CD4-positive, alpha-beta T cell (primary cell): ENCODE measurements at places on chromosomes 3 and 15. TPM values are rescaled to one million over a fixed set of nuclear protein-coding genes. Genes with fewer than 3 reads are reported as not detected.

Gene C2CD4A
- 0.34 TPM for total RNA-seq

Gene CYP1A1
- total RNA-seq, result not detected

Gene UROC1
- total RNA-seq, result not detected

Gene STARD5
- total RNA-seq, result 9.7 TPM

Gene LRRK1
- total RNA-seq, result 0.73 TPM

Gene HRH1
- total RNA-seq, result not detected

Gene LRRIQ4
- total RNA-seq, result not detected

Gene CPN2
- not detected for total RNA-seq

DNA sequence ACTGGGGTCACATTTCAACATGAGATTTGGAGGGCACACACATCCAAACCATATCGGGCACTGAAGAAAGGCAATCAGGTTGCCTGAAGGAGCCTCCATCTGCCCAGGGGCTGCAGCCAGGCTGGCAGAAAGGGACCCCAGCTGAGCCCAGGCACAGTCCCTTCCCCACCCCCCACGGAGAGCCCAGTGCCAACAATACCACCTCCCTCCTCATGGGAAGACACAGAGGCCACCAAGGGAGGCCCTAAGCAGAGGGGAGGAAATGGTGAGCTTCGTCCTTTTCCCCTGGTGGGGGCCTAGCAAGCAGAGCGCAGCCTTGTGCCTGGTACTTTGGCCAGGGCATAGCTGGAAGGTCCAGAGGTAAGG, 3.0 kb upstream of the STRA6 start:
- no peak overlapping the region for H3K4me3 ChIP-seq
- DNase-seq, result no peak
- no peaks in the 10 kb centered on the region for H3K36me3 ChIP-seq
- peaks cover 2% of the 10 kb centered on the region for H3K27me3 ChIP-seq
- no peak overlapping the region for H3K27ac ChIP-seq

GRCh38 chr15:47244361-47244760, 472.9 kb upstream of the SEMA6D start:
- H3K4me3 ChIP-seq, result no peak overlapping the region
- no peak for DNase-seq
- no peaks in the 10 kb centered on the region for H3K4me1 ChIP-seq
- H3K36me3 ChIP-seq, result no peaks in the 10 kb centered on the region
- H3K27ac ChIP-seq, result no peak overlapping the region

- no peaks in the 10 kb centered on the region for H3K27me3 ChIP-seq
- no peak overlapping the region for H3K4me3 ChIP-seq
- H3K27ac ChIP-seq, result no peak overlapping the region
- no peak for DNase-seq
- no peaks in the 10 kb centered on the region for H3K4me1 ChIP-seq
- H3K36me3 ChIP-seq, result no peaks in the 10 kb centered on the region
Observed at GRCh38 chr3:87780811-87781210, 278.0 kb downstream of the CGGBP1 start.

GRCh38 chr3:3737531-3737930, 61.7 kb upstream of the LRRN1 start:
- H3K36me3 ChIP-seq, result no peaks in the 10 kb centered on the region
- H3K27ac ChIP-seq, result no peak overlapping the region
- DNase-seq, result no peak
- no peaks in the 10 kb centered on the region for H3K27me3 ChIP-seq
- H3K4me3 ChIP-seq, result no peak overlapping the region
- H3K4me1 ChIP-seq, result no peaks in the 10 kb centered on the region

DNA sequence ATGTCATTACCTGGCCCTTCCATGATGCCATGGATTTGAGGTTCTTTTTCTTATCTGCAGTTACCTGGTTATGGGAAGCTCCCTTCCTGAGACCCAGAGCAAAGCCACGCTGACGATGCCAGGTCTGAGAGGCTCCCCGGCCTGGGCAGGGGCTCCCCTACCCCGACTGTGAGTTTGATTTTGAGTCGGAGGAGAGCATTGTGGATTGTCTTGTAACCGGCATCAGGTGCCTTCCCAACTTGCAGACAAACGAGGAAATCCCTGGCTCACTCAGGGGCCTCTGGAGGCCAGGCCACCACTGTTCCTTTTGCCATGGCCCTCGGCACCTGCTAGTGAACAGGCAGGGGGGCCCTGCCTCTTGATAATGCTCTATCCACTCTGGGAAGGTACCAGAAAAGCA, 151.4 kb downstream of the ATP10A start:
- no peaks in the 10 kb centered on the region for H3K4me1 ChIP-seq
- H3K27me3 ChIP-seq, result no peaks in the 10 kb centered on the region
- no peak overlapping the region for H3K27ac ChIP-seq
- no peak for DNase-seq
- H3K36me3 ChIP-seq, result peaks cover 13% of the 10 kb centered on the region

- no peaks in the 10 kb centered on the region for H3K4me1 ChIP-seq
- H3K27me3 ChIP-seq, result no peaks in the 10 kb centered on the region
- no peak overlapping the region for H3K27ac ChIP-seq
- no peak for DNase-seq
Observed at GRCh38 chr3:89179355-89180001, 72.1 kb downstream of the EPHA3 start.

- peaks cover 3% of the 10 kb centered on the region for H3K27me3 ChIP-seq
- H3K27ac ChIP-seq, result no peak overlapping the region
- H3K4me3 ChIP-seq, result no peak overlapping the region
- DNase-seq, result no peak
- peaks cover 28% of the 10 kb centered on the region for H3K4me1 ChIP-seq
Observed at GRCh38 chr3:192887701-192888100, 30.0 kb downstream of the MB21D2 start.

GRCh38 chr15:69606144-69606543, 153.5 kb downstream of the RPLP1 start:
- H3K27me3 ChIP-seq, result no peaks in the 10 kb centered on the region
- H3K27ac ChIP-seq, result no peak overlapping the region
- no peaks in the 10 kb centered on the region for H3K4me1 ChIP-seq
- H3K4me3 ChIP-seq, result no peak overlapping the region
- DNase-seq, result no peak

- no peaks in the 10 kb centered on the region for H3K27me3 ChIP-seq
- H3K27ac ChIP-seq, result no peak overlapping the region
- H3K36me3 ChIP-seq, result no peaks in the 10 kb centered on the region
Observed at GRCh38 chr3:90005281-90005847, 897.9 kb downstream of the EPHA3 start.

- no peaks in the 10 kb centered on the region for H3K27me3 ChIP-seq
- no peak for DNase-seq
- H3K4me3 ChIP-seq, result no peak overlapping the region
- H3K36me3 ChIP-seq, result no peaks in the 10 kb centered on the region
- no peaks in the 10 kb centered on the region for H3K4me1 ChIP-seq
Observed at GRCh38 chr3:56318891-56319290, 149.4 kb downstream of the ERC2 start.
